ENCODE measurements at places on chromosomes 13 and 19. TPM values are rescaled to one million over a fixed set of nuclear protein-coding genes. Genes with fewer than 3 reads are reported as not detected.

- no peak for ATAC-seq
Measured at GRCh38 chr13:66859078-66859477, 371.1 kb downstream of the PCDH9 start.

- ATAC-seq, result no peak
Measured at GRCh38 chr13:73757481-73758233, 376.5 kb downstream of the KLF12 start.

- no peak for ATAC-seq
Measured at GRCh38 chr13:95588721-95589120, 36.2 kb downstream of the CLDN10 start.

GRCh38 chr19:18964121-18964520 is 23.1 kb upstream of the HOMER3 start:
- no peak for ATAC-seq

DNA sequence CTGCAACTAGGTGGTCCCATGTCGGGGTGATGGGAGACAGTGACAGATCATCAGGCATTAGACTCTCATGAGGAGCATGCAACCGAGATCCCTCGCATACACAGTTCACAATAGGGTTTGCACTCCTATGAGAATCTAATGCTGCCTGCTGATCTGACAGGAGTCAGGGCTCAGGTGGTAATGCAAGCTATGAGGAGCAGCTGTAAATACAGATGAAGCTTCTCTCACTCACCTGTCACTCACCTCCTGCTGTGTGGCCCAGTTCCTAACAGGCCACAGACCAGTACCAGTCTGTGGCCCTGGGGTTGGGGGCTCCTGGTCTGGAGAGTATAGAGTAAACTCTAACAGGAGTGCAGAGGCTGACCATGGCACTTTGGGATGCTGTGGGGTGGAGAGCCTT is 209.2 kb downstream of the DLEU7 start:
- no peak for ATAC-seq

- ATAC-seq, result no peak
Measured at GRCh38 chr19:40923934-40924391, 41.9 kb upstream of the CYP2A7 start.

TSHZ3 gene
- 1.6 TPM for total RNA-seq

TRPC4 gene
- total RNA-seq, result not detected

Measured in esophagus mucosa (tissue), 1 donor.